ENCODE measurements at places on chromosomes 13 and 19.
A peak's percentile ranks its signal among the peaks of the same experiment; 100 is the strongest.

DNA sequence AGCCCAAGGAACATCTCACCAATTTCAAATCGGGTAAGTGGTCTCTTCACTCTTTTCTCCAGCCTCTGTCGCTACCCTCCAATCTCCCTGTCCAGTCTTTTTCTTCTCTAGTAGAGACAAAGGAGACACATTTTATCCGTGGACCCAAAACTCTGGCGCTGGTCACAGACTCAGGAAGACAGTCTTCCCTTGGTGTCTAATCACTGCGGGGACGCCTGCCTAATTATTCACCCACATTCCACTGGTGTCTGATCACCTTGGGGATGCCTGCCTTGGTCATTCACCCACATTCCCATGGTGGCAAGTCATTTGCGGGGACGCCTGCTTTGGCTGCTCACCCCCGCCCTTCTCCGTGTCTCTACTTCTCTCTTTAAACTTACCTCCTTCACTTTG, 13.8 kb upstream of the OR10H1 start:
- no peak for DNase-seq

DNA sequence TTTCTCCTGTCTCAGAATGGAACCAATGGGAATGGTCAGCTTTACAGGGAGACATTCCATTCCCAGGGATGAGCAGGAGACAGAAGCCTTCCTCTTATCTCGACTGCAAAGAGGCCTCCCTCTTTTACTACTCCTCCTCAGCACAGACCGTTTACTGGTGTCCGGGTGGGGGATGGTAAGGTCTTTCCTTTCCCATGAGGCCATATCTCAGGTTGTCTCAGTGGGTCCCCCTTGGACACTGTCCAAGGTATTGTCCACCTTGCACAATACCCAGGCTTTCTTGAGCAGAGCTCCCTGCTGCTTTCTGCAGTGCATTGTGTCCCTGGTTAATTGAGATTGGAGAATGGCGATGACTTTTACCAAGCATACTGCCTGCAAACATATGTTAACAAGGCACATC, 7.5 kb upstream of the ZNF808 start:
- no peak for DNase-seq

DNA sequence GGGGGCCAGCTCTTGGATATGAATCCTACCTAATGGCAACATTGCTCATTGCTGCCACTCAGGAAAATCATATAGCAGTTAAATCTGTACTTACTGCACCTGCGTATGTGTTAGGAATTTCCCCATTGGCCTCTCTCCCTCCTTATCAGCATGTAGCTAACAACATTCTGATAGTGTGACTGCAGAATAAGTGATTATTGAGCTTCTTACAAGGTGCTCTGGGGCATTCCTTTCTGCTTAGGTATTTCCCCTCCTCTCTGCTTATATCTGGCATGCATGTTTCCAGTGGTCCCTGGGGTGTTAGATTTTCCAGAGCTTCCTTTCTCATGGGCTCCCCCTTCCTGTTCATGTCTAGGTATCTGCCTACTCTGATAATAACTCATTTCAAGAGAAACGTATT, 414.1 kb upstream of the SLITRK1 start:
- no peak for DNase-seq

GRCh38 chr19:45901432-45901911, 941 bp downstream of the MYPOP start:
- DNase-seq, result no peak

DNA sequence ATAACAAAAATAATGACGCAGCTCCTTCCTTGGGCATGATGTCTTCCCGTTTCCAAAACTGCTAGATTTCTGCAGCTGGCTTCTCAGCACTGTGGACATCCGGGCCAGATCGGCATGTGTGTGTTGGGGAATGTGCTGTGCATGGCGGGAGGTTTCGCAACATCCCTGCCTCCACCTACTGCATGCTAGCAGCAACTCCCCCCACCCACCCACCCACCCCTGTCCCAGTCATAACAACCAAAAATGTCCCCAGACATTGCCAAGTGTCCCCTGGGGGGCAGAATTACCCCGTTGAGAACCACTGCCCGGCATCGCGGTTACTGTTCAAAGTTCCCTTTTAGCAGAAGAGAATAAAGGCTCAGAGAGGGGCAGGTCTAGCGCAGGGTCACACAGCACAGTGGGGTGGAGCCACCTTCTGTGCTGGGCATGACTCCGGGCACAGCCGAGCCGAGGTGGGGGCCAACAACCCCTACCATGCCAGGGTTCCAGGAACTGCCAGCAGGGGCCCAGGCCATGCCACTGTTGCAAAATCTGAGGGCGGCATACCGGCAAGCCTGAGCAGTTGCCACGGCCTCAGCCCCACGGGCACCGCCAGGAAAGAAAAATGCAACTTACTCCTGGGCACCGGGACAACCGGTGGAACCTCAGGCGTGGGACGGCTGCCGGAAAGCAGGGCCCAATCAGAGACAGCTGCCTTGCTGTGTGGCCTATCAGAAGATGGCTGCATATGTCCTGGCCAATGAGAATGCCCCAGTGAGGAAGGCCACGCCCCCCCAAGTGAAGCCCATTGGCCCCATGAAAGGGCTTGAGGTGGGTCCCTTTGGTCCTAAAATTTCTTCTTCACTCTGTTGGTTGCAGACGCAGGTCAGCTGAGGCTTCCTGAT, 22.5 kb upstream of the NFIC start:
- DNase-seq, result peak; percentile 45

DNA sequence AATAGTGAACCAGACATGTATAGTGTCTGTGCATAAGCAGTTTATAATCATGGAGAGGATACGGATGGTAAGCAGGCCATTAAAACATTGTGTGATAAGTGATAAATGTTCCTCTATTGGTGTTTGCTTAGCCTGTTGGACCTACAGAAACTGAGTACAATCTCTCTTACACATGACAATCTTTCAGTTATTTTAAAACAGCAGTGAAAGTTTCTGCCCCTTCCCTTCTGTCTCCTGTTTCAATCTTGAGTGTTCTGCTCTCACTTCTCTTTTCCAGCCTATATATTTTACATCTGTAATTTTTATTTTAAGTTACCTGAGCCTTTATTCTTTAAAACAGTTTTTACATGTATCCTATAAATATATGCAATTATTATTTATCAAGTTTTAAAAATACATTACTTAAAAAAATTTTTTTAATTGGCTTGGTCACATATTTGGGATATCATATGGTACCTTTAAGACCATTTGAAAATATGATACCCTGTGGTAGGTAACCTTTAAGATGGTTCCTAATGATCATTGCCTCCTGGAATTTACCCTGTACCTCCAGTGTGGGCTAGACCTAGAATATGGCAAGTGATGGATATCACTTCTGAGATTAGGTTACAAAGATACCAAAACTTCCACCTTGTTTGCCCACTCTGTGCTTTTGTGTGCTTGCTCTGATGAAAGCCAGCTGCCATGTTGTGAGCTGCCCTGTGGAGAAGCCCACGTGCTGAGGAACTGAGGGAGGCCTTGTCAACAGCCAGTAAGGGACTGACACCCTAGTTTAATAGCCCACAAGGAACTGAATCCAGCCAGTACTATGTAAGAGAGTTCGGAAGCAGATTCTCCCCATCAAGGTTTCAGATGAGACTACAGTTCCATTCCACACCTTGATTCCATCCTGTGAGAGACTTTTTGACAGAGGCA, 99.3 kb downstream of the DHRS12 start:
- DNase-seq, result no peak

DNA sequence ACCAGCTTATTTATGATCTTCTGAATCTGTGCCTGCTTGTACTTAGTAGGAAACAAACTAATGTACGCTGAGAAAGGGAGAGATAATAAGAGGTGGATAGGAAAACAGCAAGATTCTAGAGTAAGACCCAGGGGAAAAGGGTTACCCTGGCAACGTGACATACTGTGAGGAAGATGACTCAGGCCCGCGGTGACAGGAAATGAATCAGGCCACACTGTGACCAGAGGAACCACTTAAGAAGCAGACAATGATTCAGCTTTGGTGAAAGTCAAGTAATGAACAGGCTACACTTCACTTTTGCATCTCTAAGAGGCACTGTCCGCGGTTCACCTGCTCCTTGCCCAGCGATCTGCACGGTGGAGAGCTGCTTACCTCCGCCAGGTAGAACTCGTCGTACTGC, 158.2 kb downstream of the NALCN start:
- DNase-seq, result no peak

DNA sequence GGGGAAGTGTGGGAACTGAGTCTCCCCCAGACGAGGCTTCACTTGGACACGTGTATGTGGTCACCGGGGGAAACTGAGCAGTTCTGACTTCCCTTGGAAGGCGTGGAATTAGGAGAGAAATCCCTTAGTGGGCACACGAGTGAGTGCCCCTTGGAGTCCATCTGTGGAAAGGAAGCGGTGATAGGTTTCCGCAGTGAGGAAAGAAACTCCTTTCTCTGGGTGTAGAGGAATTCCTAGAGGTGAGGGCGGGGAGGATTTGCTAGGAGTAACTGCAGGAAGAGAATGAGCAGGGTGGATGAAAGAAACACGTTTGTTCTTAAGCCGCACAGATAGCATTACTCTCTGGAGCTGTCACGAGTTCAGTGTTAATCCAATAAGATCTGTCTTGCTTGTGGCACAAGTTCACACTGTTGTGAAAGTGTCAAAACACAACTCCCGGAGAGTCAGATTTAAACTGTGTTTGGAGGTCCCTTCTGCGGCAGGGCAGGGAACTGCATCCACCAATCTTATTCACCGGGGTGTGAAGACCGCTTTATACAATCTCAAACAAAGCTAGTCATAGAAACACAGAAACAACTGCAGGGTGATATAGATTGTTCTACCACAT, 1.2 kb downstream of the KL start:
- DNase-seq, result peak; percentile 52

DNA sequence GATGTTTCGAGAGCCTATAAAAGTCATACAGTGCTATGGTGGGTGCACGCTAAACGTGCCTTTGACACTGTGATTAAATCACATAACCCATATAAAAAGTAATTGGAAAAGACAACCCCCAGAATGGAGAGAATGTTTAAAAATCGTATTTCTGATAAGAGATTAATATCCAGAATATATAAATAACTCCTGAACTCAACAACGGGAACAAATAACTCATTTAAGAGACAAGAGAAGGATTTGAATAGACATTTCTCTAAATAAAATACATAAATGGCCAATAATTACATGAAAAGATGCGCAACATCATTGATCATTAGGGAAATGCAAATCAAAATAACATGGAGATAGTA, 37.0 kb upstream of the IGFL4 start:
- DNase-seq, result no peak

GRCh38 chr13:20360041-20360491, 127.9 kb upstream of the GJB6 start:
- no peak for DNase-seq

- DNase-seq, result no peak
Observed at GRCh38 chr13:100184095-100184494, 95.2 kb downstream of the PCCA start.

- no peak for DNase-seq
Observed at GRCh38 chr13:89363144-89363543, 1692.0 kb downstream of the SLITRK5 start.

DNA sequence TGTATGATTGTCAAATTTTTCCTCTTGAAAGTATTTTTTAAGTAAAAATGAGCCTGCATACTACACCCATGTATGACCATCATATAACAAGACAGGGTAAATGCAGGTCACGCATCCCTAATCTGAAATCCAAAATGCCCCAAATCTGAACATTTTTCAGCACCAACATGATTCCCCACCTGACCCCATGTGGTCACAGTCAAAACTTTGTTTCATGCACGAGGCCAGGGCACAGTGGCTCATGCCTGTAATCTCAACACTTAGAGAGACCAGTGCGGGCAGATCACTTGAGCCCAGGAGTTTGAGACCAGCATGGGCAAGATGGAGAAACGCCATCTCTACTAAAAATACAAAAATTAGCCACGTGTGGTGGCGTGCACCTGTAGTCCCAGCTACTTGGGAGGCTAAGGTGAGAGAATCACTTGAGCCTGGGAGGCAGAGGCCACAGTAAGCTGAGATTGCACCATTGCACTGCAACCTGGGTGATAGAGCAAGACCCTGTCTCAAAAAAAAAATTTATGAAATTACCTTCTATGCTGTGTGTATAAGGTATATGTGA, 63.7 kb upstream of the NPAS1 start:
- DNase-seq, result no peak

GRCh38 chr19:3762130-3762473, 380 bp upstream of the MRPL54 start:
- DNase-seq, result no peak

GRCh38 chr13:100497389-100497788, 91.2 kb downstream of the GGACT start:
- DNase-seq, result no peak

GRCh38 chr19:46065486-46066071, 24.8 kb upstream of the IGFL4 start:
- DNase-seq, result no peak

GRCh38 chr19:17504030-17504429, 7.4 kb upstream of the PGLS start:
- no peak for DNase-seq

GRCh38 chr19:38383184-38383583, 4.7 kb downstream of the GGN start:
- no peak for DNase-seq

- no peak for DNase-seq
Observed at GRCh38 chr19:40907968-40908735, 26.1 kb upstream of the CYP2A7 start.

- peak; percentile 86 for DNase-seq
Observed at GRCh38 chr19:4567584-4568071, 8.1 kb upstream of the SEMA6B start.
